ENCODE measurements at places on chromosomes 6 and 20.

- DNase-seq = no peak
These were observed 12.3 kb downstream of the LOC128125822 start for GRCh38 chr6:63584566-63584965.

DNA sequence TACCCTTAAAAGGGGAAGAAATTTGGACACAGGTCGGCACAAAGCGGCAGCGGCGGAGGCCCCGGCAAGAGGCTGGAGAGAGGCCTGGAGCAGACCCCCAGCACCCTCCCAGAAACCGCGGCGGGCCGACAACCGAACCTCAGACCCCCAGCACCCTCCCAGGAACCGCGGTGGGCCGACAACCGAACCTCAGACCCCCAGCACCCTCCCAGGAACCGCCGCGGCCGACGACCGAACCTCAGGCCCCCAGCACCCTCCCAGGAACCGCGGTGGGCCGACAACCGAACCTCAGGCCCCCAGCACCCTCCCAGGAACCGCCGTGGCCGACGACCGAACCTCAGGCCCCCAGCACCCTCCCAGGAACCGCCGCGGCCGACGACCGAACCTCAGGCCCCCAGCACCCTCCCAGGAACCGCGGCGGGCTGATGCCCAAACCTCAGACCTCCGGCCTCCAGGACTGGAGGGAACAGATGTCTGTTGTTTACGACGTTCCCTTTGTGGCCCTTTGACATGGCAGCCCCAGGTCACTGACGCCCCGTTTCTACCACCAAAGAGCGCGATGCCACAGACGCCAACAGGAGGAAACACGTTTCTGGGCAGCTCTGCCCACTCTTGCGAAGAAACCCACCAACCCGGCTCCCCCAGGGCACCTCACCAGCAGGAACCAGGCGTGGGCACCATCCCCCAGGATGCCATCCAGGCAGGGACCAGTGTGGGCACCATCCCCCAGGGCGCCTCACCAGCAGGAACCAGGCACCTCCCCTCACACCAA is 28.4 kb downstream of the ZBTB46 start:
- DNase-seq = no peak

DNA sequence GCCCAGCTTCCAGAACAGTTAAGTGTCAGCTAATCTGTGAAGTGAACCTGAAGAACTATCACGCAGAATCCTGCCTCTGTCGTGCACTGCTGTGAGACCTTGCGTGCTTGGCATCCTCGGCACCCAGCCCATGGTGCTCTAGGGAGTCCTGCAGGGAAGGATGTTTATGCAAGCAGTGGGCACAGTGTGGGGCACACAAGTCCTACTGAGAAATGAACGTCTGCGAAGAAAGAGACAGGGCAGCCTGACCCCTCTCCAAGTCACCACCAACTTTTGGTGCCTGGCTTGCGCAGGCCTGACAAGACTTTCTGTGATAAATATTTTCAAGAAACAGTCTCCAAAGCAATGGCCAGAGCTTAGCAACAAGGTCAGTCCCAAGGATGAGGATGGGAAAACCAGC is 68.0 kb downstream of the MYH7B start:
- no peak for DNase-seq

GRCh38 chr6:128316258-128316929 is 204.0 kb downstream of the PTPRK start:
- DNase-seq = no peak

GRCh38 chr6:93293460-93293859 is 125.9 kb downstream of the EPHA7 start:
- no peak for DNase-seq

DNA sequence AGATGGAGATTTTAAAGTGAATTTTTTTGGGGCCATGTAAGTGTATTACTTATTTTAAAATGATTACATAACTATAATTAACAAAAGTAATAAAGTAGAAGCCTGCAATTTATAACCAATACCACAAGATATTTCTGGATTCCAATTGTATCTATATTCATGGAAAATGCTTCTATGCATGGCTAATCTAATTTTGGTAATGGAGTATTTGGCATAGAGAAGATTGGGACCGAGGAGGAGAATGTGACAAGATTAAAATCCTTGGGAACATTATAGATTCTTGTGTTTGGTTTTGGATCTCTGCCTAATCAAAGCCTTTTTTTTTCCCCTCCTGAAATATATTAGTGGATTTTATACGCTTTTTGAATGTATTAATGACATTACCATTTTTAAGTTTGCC is 12.9 kb upstream of the TMX4 start:
- no peak for DNase-seq

GRCh38 chr6:112209131-112209530 is 45.2 kb downstream of the LAMA4 start:
- peak; percentile 51 for DNase-seq
